ENCODE measurements at places on chromosomes 11 and 22.

DNA sequence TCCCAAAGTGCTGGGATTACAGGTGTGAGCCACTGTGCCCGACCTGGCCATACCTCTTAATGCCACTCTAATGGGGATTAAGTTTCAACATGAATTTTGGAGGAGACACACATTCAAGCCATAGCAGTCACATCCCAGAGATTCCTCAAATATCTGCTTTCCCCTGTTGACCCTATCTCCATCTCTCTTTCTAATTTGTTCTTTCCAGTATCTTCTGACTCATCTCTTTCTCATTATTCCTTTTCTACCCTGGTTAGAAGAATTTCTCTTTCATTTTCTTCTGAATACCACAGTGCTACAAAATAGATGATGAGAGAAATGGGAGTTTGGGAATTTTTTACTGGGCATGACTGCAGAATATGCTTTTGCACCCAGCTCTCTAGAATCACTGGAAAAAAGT, 5.1 kb downstream of the OR10V1 start:
- no peak for DNase-seq

DNA sequence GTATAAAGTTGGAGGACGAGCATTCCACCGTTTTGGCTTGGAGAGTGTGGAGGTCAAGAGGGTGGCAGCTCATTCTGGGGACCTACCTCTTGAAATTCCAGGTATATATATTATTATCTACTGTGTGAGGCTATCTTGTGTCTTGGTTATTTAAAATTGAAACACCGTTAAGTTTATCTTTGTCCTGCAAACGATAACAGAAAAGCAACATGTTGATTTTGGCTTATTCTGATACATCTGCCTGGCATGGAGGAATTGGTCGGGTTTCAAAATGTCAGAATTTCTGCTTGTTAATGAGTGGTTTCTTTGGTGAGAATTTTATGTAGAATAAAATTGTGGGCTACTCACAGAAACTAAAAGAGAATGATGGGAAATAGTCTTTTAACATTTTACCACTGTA, 54.4 kb downstream of the SVIP start:
- no peak for DNase-seq

- DNase-seq: no peak
Measured at GRCh38 chr11:133727774-133728173, 117.5 kb downstream of the SPATA19 start.

DNA sequence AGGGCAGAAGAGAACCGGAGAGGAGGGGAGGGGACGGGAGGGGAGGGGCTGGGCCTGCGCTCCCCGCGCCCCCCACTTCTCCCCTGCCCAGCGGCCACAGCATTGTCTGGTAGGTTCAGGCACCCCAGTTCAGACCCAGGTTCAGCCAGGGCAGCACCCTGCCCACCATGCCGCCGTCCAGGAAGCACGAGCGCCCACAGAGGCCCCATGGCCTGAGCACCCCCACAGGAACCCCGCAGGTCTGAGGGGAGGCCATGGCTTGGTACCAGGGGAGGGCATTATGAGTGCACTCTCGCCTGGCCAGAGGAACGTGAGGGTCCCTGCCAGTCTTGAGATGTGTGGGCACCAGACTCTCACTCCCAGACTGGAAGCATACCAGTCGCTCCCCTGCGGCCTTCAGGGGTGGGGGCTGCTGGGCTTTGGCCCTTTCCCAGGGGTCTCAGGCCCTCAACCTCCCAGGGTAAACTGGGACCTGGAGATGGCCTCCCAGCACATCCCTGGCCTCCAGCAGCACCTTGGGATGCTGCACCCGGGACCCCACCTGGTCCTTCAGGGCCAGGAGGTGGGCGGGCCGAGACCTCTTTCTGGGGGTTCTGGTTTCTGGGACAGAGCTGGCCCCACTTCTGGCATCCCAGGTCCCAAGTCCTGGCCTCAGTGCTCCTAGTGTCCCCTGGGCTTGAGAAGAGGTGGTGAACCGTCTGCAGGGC, 597 bp upstream of the PLXNB2 start:
- peak; percentile 58 for DNase-seq

GRCh38 chr11:1146365-1146764, 11.4 kb upstream of the MUC5AC start:
- no peak for DNase-seq

GRCh38 chr22:48091060-48091650, 1328.7 kb downstream of the TBC1D22A start:
- no peak for DNase-seq

- no peak for DNase-seq
Measured at GRCh38 chr11:122812638-122813037, 25.7 kb upstream of the CRTAM start.

DNA sequence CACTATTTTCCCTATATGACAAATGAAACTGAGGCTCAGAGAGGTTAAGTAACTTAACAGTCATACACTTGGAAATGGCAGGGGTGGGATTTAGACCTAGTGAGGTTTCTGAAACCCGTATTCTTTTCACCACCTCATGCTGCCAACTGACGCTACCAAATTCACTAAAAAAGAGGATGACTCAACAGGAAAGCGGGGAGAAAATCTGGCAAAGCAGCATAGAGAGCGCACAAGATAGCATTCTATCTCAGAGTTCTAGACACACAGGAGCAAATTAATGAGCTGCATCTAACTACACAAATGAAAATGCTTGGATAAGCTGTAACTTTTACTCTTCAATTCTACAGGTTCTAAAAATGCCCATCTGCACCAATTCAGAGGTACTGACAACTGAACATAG, 136.4 kb downstream of the RBFOX2 start:
- DNase-seq: no peak

DNA sequence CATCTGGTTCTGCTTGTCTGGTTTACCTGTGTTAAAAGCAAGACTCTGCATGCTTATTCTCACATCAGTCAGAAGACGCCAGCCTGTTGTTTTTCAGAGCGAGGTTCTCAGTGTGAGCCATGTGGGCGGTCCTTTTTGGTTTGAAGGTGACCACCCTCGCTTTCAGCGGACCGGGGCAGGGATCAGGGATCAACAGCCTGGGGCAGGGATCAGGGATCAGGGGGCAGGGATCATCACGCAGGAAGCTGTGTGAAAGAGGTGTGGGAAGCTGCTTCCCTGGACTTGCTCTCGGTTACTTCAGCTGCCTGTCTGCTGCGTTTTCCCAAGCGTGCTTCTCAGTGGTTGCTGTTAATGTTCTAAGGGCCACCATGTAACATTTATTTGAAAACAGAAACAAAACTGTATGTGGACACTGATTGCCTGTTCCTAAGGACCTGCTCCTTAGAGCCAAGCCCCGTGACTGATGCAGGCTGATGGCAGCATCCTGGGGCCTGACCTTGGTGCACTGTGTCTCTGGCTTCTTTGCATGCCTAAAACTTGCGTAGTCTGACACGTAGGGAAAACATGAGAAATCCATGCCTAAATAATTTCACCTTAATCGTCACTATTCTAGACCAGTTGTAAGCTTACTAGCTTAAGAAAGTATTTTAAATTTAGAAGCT, 146.9 kb downstream of the ATXN10 start:
- DNase-seq: no peak

- no peak for DNase-seq
Measured at GRCh38 chr11:78635814-78636506, 61.3 kb upstream of the NARS2 start.

- DNase-seq: peak; percentile 39
Measured at GRCh38 chr11:118437208-118438125, 1.2 kb downstream of the KMT2A start.

- no peak for DNase-seq
Measured at GRCh38 chr11:2582351-2582945, 117.3 kb downstream of the KCNQ1OT1 start.

DNA sequence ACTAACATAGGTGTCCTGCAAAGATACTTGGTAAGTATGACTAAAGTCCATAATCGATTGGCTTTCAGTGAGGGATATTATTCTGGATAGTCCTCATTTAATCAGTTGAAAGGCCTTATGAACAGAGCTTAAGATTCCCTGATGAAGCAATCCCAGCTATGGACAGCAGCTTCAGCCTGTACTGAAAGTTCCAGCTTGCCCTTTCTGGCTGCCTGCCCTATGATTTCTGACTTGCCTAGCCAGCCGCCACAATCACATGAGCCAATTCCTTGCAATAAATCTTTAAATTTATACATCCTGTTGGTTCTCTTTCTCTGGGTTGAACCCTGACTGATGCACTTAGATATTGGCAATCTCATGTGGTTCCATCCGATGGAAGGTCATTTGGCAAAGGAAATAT, 759.0 kb upstream of the API5 start:
- no peak for DNase-seq

GRCh38 chr11:21564095-21564494, 628.8 kb upstream of the ANO5 start:
- no peak for DNase-seq

- peak; percentile 20 for DNase-seq
Measured at GRCh38 chr11:33291004-33291777, 34.0 kb downstream of the HIPK3 start.

- DNase-seq: no peak
Measured at GRCh38 chr11:105389952-105390351, 219.9 kb upstream of the GRIA4 start.

DNA sequence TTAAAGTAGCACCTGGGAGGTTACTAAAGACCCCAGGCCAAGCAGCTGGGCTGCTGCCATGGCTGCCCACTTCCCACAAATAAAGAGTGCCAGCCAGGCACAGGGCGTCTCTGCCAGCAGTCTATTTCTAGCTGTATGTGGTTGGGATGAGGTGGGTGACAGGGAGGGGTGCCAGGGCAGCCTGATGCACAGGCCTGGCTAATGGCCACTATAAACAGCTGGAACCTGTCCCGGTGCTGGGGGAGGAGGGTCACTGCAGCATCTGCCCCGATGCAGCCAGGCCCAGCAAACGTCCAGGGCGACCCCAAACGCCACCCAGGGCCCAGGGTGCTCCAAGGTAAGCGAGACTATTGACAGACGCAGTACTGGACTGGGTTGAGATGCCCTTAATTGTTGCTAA, 37.4 kb downstream of the SCUBE1 start:
- no peak for DNase-seq

- peak; percentile 6 for DNase-seq
Measured at GRCh38 chr11:93054881-93055280, 85.4 kb downstream of the MTNR1B start.

GRCh38 chr11:5336331-5336730, 7.0 kb downstream of the OR51B5 start:
- no peak for DNase-seq

- no peak for DNase-seq
Measured at GRCh38 chr11:27972522-27973170, 135.3 kb downstream of the KIF18A start.

GRCh38 chr22:43562843-43563242, 151.0 kb downstream of the MPPED1 start:
- no peak for DNase-seq

- no peak for DNase-seq
Measured at GRCh38 chr22:46841522-46841921, 79.1 kb downstream of the TBC1D22A start.

DNA sequence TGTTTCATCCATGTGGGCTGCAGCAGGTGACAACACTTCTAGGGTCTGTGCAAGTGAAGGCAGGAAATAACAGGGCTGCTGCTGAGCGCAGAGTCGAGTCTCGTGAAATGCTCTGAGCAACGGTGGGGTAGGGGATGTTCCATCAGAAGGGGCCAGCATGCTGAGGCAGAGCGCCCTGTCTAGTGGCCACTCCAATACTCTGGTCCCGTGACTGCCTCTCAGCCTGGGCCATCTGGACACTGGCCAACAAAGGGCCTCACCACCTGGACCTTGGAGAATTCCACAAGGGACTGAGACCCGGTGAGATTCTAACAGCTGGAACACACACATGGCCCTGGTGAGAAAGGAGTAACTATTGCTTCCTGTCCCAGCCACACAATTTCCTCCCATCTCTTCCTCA, 375.7 kb downstream of the SHANK2 start:
- no peak for DNase-seq
